ENCODE measurements at places on chromosomes 6 and 20.

- DNase-seq: no peak
Observed at GRCh38 chr6:64280569-64280968, 645.0 kb downstream of the PHF3 start.

DNA sequence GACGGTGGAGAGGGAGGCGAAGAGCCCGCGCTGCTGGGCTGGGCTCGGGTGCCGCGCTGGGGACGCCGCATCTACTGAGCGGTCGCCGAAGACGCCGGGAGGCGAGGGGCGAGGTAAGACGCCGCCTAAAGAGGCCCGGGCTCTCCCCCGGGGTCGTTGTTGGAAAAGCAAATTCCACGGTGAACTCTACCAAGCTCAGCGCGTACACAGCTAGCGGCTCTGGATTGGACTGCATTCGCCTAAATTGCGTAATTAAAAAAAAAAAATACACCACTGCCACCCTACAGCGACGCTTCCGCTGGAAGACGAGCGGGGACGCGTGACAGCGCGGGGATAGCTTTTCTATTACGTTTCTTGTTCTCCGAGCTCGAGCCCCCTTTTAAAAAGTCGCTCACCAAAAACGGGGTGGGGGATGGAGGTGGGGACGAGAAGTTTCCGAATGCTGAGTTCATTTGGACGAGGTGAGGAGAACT is 92.0 kb upstream of the PRDM1 start:
- DNase-seq: peak; percentile 75

DNA sequence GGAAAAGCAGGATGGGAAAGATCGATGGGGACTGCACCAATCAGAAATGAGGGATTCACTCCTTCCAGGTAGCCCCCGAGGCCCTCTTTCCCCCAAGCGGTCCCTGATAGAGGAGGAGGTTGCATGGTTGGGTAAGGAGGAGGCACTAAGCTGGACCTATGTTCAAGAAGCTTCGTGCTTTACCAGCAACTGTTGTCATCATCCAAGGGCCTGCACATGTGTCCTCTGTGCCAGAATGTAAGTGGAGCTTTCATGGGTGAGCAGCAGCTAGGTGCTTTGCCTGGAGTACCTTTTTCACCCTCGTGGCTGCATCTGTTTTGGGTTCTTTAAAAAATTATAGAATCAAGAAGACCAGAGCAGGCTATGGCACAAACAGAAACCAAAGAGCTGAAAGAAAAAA is 54.0 kb downstream of the GMPR start:
- DNase-seq: no peak

- DNase-seq: no peak
Observed at GRCh38 chr20:18359854-18360253, 71.5 kb downstream of the ZNF133 start.

GRCh38 chr6:43468240-43468639 is 9.1 kb upstream of the TJAP1 start:
- DNase-seq: no peak

DNA sequence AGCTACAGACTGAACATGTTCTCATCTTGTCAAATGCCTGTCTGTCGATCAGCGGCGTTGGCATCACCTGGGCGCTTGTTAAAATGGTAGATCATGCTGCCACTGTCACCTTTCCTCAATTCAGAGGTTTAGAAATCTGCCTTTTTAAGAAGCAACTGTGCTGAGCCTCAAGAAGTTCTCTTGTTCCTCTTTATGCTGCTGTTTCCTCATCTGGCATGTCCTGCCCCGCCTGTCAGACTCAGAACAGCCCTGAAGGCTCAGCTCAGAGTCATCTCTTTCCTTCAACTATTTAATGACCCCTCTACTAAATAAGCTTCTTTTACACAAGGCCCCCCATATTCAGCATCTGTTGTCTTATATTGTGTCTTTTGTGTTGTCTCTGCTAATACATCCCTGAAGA is 368.2 kb downstream of the EPM2A start:
- no peak for DNase-seq

- DNase-seq: no peak
Observed at GRCh38 chr20:63126876-63127699, 88.8 kb downstream of the YTHDF1 start.

- DNase-seq: no peak
Observed at GRCh38 chr6:25789475-25789874, 34.9 kb downstream of the SLC17A4 start.

GRCh38 chr20:44613575-44613974 is 31.2 kb downstream of the PKIG start:
- DNase-seq: no peak

GRCh38 chr6:155346957-155347356 is 32.7 kb upstream of the TFB1M start:
- DNase-seq: no peak

GRCh38 chr6:130967502-130968445 is 95.3 kb downstream of the EPB41L2 start:
- DNase-seq: no peak

DNA sequence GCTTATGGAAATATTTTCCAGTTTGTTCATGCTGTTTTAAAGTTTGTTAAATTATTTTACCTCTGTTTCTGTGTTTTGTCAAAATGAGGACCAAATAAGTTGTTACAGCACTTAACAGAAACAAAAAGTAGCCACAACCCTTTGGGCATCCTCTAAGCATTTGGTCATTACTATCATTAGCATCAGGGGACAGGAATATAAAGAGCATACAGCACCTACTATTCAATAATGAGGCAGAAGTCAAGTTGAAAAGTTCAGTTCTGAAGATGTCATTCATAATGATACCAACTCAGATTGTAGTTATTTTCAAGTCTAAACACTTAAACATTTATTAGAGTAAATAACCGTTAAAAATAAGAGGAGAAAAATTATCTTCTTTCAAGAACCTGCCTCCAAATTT is 862.3 kb upstream of the FLRT3 start:
- no peak for DNase-seq

DNA sequence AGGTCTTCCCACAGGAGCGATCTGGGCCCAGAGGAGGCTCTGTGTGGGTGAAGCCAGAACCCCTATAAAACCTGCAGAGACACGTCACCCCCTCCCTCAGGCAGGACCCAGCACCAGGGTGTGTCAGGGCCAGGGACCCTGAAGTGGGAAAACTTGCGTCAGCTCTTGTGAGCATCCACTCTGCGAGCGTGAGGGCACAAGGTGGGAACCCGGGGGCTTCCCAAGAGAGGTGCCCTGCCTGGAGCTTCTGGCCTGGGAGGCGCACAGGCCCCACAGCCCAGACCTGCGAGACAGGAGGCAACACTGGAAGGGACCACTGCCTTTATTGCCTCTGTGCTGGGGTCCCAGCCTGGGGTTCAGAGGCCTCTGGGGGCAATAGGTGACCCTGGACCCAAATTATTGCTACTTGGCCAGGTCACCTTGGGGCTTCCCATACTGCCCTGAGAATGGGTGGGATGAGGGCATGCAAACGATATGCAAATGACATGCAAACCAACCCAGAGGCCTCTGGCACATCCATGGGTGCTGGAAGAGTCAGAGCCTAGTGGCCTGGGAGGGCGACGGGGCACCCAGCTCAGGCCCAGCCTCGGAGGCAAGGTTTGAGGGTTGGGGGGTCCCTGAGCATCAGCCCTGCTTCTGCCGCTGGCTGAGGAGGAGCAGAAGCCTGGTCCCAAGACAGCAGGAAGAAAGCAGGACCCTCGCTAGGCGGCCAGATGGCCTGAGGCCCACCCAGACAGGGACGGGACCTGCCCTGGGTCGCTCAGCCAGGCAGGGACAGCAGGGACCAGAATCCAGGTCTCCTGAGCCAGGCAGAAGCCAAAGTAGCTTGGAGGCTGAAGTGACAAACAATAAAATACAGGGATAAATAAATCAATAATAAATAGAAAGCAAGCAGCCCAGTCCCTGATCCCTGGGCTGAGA is 5.1 kb upstream of the C20orf144 start:
- no peak for DNase-seq

- no peak for DNase-seq
Observed at GRCh38 chr20:64072498-64073063, 6.7 kb downstream of the RGS19 start.

DNA sequence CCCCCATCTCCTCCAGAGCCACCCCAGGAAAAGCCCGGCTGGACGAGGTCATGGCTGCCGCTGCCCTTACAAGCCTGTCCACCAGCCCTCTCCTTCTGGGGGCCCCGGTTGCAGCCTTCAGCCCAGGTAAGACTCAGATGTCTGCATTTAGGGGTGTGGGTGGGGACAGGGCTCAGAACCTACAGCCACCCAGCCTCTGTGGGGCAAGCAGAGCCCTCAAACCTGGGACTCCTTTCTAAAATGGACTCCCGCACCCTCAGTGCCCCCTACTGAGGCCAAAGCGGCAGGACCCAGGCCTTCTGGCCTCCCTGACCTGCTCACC is 1.7 kb downstream of the SLC2A4RG start:
- DNase-seq: no peak

DNA sequence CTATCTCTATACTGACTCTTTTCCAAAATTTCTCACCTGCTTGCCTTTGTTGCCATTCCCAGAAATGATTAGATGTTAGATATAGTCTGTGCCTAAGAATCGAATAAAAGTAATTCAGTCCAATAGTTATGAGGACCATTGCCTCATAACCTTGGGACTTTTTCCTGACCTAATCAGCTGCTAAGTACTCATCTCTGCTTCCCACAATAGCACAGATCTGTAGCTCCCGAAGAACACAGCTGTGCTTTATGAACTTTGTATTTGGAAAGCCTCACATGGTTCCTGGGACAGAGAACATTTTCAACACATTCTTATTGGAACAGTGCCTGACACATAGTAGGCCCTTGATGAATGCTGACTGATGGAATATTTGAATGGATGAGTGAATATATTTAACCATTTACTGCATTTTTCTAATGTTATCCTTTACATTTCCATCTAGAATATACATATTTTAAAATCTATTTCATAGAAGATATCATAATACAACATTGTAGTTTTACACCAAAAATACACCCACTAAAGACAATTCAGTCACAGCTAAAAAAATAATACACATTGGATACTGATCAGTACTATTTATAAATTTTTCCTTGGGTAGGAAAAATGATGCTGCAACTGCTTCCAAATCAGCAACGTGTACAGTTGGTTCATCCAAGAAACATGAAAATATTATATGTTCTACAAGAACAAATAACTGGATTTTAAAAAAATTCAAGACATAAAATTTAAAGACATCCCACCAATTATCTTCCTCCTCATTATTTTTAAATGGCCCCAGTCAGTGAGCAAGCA is 53.9 kb downstream of the HS3ST5 start:
- no peak for DNase-seq

DNA sequence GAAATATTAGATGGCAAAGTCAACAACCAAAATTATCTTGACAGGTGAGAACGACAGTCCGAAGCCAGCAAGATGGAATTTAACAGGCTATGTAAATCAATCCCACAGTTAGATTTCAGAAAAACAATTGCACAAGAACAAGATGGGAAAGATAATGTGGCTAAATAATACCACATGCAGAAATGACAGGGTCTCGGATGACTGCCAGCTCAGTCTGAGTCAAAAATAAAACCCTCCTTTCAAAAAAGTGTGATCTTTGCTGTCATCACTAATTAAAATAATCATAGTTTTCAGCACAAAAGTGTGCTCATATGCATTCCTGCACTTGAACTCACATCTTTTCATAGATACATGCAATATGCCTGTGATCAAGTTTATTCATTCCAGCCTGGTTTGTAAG is 25.9 kb downstream of the FOXQ1 start:
- no peak for DNase-seq

DNA sequence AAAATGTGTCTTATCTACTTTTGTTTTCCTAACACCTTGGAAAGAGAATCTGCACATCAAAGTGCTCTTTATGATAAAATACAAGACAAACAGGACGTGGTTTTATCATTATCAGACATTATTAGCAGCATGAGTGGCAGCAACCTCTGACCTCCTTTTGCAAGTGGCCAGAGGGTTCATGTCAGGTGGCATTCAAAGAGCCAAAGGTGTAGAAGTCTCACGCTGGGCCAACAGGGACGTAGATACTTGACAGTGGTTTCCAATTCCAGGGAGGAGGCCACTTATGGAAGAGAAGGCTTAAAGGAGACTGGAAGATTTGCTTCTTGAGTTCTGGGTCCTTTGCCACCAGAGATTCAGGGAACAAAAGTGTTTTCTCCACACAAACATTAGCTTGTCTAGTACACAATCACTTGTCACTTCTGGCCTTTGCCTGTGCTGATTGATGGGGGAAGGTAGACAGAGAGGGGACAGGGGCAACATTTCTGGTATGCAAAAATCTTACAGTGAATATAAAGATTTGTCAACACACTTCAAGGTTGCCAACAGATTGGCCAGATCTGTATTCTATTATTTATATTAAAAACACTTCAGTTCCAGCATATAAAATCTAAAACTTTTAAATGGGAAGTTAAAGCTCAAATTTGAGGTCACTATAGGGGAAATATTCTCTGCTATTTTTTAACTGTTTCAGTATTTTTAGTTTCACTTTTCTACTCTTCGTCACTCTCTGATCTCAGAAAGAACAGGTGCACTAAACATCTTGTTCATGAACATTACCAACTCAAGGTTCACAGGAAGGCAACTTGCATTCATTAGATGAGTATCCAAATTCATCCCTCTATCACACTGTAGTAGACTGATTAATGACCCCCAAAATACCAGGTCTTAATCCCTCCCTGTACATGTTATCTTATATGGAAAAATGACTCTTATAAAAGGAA is 52.1 kb upstream of the FBXO30 start:
- no peak for DNase-seq

DNA sequence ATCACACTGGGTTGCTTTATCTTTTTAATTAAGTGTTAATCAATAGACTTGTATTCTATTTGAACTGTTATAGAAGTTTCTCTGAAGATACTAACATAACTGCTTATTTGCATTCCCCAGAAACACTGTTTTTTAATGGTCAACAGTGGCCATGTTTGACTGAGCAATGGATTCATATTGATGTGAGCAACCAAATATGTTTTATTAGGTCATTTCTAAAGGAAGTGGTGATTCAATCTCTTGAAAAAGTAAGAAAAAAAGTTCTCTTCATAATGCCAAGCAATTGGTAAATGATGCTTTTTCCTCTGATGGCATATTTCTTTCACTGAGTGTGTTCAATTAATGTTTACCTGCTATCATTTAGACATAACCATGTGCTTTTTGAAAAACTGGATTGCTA is 593.0 kb upstream of the CITED2 start:
- DNase-seq: no peak

DNA sequence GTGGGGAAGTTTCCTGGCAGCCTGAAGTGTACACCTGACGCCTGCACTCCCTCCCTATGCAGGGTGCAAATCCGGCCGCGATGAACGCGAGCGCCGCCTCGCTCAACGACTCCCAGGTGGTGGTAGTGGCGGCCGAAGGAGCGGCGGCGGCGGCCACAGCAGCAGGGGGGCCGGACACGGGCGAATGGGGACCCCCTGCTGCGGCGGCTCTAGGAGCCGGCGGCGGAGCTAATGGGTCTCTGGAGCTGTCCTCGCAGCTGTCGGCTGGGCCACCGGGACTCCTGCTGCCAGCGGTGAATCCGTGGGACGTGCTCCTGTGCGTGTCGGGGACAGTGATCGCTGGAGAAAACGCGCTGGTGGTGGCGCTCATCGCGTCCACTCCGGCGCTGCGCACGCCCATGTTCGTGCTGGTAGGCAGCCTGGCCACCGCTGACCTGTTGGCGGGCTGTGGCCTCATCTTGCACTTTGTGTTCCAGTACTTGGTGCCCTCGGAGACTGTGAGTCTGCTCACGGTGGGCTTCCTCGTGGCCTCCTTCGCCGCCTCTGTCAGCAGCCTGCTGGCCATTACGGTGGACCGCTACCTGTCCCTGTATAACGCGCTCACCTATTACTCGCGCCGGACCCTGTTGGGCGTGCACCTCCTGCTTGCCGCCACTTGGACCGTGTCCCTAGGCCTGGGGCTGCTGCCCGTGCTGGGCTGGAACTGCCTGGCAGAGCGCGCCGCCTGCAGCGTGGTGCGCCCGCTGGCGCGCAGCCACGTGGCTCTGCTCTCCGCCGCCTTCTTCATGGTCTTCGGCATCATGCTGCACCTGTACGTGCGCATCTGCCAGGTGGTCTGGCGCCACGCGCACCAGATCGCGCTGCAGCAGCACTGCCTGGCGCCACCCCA is 1.2 kb downstream of the GPR6 start:
- DNase-seq: peak; percentile 30

Data from right kidney (tissue), 9 donors.